AML-193 (cell line): ENCODE measurements at places on chromosomes 5 and 9.

GRCh38 chr9:5419987-5420386 lies 17.7 kb downstream of the PLGRKT start:
- no peak for DNase-seq

DNA sequence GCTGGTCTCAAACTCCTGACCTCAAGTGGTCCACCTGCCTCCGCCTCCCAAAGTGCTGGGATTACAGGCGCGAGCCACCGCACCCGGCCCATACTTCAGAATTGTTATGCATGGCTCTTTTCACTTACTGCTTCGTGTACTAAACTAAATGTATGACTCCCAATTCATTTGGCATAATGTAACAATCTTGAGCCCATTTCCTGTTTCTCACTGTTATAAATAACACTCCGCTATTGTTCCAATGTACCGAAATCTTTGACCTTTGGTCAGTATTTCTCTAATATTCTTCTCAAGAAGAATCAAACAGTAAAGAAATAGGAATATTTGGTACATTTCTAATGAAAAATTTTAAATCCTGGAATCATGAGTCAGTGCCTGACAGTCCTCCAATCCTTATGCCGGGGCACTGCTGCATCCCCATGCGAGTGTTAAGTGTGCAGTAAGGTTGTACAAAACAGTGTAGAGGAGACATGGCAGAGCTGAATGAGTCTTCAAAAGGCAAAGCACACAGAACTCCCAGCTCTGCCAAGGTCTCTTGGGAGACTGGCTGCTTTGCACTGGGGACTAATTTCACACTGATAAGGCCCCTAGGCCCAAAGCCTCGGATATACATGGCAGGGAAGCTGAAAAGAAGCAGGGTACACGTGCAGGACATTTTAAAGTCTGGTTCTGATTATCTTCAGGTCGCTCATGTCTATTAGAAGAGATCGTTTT lies 58.4 kb downstream of the HABP4 start:
- DNase-seq: no peak

- DNase-seq: peak; percentile 16
These were observed 896 bp downstream of the RIGI start for GRCh38 chr9:32524892-32525708.

DNA sequence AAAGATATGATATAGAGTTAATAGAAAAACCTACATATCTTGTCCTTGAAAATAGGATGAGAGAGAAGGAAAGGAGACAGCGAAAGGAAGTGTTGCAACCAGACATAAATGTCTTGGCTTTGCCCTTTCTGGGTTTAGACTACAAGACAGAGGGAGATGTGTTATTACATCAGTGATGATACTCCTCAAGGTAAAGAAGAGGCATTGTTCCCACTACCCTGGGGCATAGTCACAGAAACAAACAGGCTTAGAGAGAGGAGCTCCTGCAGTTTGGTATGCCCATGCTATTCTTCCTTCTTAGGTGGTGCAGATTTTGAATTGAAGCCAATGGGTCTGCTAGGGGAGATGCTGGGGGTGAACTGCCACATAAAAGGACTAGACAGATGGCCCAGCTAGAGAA lies 166.8 kb upstream of the RFX3 start:
- no peak for DNase-seq

GRCh38 chr5:90055831-90056328 lies 353.7 kb downstream of the CETN3 start:
- DNase-seq: no peak

DNA sequence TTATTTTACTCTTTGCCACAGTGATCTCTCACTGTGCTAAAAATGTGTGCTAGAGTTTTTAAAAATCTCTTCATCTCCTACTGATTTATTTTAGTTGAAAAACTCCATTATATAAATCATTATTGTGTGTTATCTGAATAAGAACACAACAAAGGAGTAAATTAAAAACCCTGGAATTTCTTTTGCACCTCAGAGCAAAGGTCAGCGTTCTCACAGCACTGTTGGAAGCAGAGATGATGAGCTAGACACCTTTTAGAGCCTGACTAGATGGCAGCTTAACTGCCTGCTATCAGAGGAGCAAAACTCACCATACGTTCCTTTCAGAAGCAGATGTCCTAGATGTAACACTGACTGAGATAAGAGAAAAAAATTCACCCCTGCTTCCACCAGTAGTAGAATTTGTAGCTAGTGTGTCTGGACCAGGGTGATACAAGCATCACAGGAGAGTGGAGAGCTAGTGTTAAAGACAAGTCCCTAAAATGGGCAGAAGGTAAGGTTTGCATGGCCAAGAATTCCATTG lies 147.1 kb downstream of the ENTREP1 start:
- DNase-seq: no peak

DNA sequence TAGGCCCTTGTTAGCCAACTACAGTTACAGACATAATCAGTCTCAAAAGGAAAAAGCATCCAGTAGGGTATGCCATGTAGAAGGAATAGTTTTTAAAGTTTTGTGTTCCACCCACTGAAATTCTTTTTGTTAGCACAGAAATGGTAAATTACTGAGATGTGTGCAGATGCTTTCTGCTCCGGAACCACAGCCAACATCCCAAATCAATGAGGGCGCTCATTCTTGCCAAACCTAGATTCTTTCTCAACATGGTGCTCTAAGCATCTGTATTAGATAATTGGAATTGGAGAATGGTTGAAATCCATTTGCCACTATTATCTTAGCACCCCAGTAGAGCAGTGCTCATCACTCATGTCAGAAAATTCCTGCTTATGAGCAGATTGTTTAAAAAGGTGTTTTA lies 127.8 kb downstream of the SEC61B start:
- DNase-seq: no peak

GRCh38 chr5:27083449-27084415 lies 45.3 kb upstream of the CDH9 start:
- DNase-seq: no peak

DNA sequence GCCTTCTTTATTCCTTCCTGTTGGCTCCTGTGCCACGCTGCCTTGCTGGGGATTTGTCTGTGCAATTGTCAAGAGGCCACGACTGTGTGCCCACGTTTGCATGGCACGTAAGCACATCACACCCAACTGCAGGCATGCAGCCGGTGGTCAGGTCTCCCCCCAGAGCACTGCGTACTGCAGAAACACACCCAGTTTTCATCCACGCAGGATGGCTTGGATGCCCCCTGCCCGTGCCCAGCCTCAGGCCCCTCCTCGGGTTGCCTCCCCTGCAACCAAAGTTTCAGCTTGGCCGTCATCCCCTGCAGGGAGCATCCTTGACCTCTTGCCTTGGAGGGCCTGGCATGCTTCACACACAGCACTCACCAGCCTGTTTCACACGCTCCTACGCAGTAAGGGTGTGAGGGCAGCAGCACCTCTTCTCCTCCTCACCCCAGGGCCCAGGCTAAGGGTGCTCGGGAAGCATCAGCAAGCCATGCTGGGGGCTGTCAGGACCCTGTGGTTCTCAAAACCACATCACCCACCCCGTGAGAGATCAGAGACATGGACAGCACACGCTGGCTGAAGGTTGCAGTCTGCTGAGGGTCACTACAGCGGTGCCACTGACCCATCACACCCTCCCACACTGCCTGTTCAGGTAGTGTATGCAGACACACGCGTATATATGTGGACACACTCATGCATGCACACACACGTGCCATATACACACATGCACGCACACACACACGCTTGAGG lies 3.1 kb downstream of the MRPL36 start:
- no peak for DNase-seq

GRCh38 chr5:68167195-68167651 lies 48.3 kb upstream of the PIK3R1 start:
- no peak for DNase-seq

DNA sequence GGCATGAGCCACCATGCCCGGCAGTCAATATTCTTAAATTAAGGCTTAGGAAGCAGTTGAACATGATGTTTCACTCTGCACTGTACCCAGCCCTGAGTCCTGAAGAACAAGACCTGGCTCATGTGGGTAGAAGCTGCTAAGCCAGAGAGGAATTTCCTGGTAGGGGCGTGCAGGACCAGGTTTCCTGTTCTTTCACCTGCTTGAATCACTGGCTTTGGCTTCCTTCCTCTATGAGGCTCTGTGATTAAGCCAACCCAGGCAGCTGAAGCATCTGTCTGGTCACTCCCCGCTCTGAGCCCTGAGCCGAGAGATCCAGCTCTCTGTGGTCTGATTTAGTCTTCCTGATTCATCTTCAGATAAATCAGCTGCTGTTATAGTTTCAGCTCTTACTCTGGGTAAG lies 29.1 kb downstream of the CFAP77 start:
- DNase-seq: no peak

DNA sequence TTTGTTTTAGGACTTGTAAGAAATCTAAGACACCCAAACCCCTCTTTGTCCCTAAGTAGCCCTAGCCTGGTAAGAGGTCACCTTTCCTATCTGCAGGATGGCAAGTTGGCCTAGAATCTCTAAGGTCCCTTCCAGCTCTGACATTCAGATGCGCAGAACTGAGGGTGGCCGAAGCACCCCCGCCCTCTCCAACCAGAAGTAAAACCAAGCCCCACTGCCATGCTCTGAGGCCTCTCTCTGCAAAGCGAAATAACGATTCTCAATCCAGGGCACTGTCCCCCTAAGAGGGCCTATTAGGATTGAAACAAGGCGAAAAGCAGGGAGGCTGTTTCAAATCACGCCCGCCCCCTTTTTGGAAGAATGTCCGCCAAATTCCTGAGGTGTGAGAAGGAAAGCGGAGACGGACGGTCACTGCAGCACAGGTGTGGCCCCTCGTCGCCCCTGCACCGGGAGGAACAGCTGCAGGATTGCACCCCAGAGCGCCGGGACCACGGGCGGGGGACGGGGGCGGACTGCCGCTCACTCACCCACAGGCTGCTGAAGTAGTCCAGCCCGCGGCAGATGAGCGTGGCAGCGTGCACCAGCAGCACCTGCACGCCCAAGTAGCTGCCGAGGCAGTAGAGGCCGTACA lies 824 bp downstream of the TMEM245 start:
- no peak for DNase-seq

DNA sequence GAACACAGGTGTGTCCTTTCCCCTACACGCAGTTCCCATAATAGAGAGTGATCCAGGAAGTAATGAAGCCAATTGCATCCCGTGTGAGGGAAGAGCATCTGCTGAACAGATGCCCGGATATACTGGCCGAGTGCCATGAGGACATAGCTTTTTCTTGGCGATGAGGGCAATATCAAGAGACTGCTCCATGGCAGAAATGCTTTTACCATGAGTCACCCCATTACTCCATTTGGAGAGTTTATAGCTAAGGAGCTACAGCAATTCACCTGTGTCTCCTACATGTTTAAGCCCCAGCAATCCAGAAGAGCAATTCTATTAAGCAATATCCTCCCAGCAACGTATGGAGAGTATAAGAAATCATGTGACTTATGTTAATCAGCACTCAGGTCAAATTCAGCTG lies 222.0 kb upstream of the KLF4 start:
- DNase-seq: no peak

DNA sequence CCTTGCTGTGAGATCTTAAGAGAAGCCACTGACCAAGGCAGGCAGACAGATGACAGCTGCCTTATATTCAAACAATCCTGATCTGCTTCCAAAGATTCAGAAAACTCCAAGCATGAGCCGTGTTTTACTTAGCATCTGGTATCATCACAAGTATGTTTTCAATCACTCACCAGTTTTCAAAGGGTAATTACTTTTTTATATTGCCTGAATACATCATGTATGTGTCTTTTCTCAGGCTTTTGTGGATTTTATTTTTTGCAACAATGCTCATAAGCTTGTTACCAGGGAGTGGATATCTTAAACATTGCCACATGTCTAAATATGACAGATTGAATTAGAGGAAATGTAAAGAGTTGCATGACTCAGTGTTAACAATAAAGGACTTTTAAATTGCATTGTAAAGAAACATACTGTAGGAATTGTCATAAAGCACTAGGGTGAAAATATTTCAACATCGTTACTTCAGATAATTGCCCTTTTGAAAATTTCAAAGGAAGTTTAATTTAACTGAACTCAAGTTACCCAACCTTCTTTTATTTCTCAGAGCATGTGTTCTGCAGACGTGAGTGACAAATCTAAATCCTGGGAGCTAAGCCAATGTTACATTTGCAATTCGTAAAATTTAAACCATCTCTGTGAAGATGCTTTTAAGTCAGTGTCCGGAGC lies 326.1 kb downstream of the PLK2 start:
- no peak for DNase-seq

- no peak for DNase-seq
These were observed 1034.4 kb downstream of the CDH9 start for GRCh38 chr5:26003966-26004365.

DNA sequence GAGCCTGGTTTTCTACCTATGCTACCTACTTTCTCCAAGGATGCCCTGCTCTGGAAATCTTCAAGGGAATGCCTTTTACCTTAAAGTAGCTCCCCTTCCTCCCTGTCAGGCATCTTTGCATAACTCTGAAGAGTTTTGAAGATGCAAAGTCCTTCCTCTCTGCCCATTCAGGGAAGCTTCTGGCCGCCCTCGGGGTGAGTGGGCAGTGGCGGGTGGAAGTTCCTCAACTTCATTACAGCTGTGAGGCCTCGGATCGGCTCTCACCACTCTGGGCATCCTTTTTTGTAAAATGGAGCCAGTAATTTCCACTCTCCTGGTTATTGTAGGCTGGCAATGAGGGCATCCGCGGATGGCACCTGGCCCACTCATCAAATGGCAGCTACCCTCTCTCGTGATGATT lies 31.7 kb upstream of the STXBP1 start:
- DNase-seq: no peak

DNA sequence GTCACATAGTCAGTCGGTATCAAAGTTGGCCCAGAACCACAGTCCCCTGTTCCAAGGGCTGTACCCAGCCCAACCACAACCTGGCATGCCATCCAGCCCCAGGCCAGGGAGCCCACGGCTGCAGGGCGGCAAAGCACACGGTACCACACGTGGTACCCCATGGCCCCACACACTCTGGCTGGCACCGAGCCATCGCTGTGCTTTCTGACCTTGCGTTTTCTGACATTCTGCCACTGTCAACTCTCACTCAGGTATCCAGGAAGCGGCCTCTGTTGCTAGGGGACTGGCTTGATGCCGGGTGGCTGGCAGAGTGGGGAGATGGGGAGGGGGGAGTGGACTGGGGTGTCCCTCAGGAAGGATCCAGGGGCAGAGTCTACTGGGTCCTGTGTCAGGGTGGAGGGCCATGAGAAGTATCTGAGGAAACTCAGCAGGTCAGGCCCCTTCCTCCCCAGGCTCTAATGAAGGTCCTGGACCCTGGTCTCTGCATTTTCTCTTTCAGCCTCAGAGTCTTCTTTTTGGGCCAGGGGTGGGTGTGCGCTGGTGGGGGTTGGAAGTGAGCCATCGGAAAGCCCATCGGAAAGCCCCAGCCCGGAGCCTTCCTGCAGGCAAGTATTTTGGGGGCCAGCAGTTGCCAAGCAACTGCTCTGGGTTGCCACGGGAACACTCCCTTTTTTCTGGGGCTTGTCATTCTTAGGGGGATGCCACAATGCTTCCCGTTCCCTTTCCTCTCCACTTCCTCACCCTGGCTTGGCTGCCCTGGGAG lies 21.0 kb upstream of the RALGDS start:
- no peak for DNase-seq

GRCh38 chr9:138020120-138020794 lies 142.7 kb downstream of the CACNA1B start:
- no peak for DNase-seq

- DNase-seq: no peak
These were observed 244.8 kb upstream of the NR4A3 start for GRCh38 chr9:99576876-99577275.

GRCh38 chr5:107806705-107807104 lies 136.0 kb upstream of the EFNA5 start:
- no peak for DNase-seq

- DNase-seq: no peak
These were observed 18.9 kb downstream of the SLC22A5 start for GRCh38 chr5:132388244-132389050.
